ENCODE measurements at places on chromosomes 3 and 15.

- DNase-seq = no peak
Observed at GRCh38 chr3:122754929-122755328, 38.7 kb downstream of the HSPBAP1 start.

DNA sequence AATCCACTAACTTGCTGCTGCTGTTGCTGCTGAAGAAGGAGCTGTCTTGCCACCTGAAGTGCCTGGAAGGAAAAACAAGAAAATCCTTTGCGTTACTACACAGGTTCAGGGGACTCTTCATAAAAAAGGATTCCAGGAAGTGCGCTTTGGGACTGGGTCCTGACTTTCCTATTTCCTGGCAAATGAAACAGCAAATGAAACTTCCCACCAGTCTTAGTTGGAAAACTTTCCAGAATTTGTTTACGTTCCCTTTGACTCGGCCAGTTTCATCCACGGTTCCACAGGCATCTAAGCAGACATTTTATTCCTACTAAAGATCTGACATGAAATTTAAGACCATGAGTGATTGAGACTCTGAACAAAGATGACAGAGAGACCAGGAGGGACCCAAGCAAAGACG lies 471.0 kb downstream of the FOXP1 start:
- no peak for DNase-seq

GRCh38 chr15:62798536-62798935 lies 244.0 kb upstream of the TPM1 start:
- DNase-seq = no peak

DNA sequence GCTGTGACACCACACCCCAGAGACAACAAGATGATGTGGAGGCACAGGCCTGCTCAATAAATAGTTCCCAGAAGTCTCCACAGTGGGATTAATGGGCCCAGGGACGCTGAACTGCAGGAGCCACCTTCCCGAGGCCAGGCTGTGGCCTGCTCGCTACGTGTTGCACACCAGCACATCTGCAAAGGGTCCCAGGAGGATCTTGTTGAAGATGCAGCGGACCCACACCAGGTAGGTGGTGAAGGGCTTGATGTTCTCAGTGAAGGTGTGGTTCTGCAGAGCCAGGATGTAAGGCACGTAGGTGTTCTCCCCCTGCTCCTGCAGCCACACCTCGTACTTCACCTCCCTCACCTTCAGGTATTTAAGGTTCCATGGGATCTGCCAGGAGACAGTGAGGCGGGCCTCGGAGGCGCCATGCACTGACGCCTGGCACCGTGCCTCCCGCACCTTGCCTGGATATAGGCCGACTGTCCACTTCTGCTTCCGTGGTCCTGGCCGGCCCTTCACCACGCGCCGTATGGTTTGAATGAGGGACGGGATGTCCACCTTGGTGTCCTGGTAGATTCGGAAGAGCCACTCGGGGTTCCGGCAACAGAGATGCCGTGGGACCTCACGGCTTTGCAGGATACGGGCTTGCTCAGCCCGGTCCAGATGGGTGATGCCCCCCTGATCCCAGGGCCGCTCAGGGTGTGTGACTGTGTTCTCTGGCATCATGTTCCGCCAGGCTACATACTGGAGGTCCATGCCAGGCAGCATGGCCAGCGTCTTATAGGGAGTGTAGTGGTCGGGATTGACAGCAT lies 26.1 kb downstream of the POMGNT2 start:
- no peak for DNase-seq

DNA sequence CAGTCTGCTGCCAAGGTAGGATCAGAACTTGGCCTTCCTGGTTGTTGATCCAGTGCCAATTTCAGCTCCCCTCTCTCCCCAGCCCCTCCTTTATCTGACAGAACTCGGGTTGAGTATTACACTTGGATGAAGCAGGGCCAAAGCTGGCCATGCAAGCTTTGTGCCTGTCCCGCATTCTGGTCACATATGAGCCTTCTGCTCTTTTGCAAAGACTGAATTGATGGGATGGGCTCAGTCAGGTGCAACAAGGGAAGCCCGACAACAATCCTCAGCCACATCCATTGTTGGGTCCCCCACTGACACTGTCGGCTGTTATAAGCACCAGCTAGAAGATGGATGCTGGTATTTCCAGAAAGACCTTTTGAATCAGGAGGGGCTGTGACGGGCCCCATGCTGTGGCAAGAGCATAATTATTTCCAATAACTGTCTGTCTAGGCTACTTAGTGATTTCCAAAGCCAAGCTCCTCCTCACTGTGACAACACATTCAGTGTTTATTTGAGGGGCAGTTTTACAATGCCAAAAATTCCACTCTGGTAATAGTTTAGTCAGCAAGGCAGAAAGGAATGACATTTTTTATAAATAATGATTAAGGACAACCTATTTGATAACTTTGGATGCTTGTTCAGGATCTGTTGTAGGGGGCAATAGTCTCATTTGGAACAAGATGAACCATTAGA lies 146.8 kb upstream of the FRMD4B start:
- DNase-seq = no peak

Measured in RWPE2 (cell line).